MCF 10A (cell line): ENCODE measurements at places on chromosomes 11 and 22.

- no peak for DNase-seq
- no peak overlapping the region for H3K27ac ChIP-seq
- H3K4me1 ChIP-seq, result no peaks in the 10 kb centered on the region
- no peaks in the 10 kb centered on the region for H3K27me3 ChIP-seq
Measured at GRCh38 chr11:37612146-37612545, 1014.1 kb upstream of the RAG2 start.

GRCh38 chr11:128865490-128865889 is 1.6 kb downstream of the KCNJ1 start:
- no peak overlapping the region for H3K4me3 ChIP-seq
- no peaks in the 10 kb centered on the region for H3K36me3 ChIP-seq
- no peaks in the 10 kb centered on the region for H3K27me3 ChIP-seq
- H3K27ac ChIP-seq, result no peak overlapping the region
- peaks cover 6% of the 10 kb centered on the region for H3K4me1 ChIP-seq
- DNase-seq, result peak; percentile 29

DNA sequence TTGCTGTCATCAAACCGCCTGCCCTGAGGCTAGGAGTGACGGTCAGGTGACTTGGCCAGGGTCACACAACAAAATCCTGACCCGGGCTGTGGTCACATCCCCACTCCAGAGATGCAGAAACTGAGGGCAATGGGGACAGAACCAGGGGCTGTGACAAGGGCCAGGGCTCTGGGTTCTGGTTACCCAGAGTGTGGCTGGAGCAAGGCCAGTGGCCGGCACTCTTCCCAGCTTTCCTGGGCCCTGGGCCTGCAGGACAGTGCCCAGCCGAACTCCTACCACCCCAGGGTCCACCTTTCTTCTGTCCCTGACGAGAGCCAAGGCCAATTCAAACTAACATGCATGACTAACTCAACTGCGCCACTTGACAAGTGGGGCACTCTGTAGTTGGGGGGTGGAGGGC is 35.9 kb downstream of the ARVCF start:
- H3K36me3 ChIP-seq, result no peaks in the 10 kb centered on the region
- peaks cover 10% of the 10 kb centered on the region for H3K4me1 ChIP-seq
- H3K27ac ChIP-seq, result no peak overlapping the region
- no peak overlapping the region for H3K4me3 ChIP-seq

- no peaks in the 10 kb centered on the region for H3K27me3 ChIP-seq
- no peak for DNase-seq
- H3K36me3 ChIP-seq, result no peaks in the 10 kb centered on the region
- H3K4me1 ChIP-seq, result peaks cover 21% of the 10 kb centered on the region
- H3K4me3 ChIP-seq, result no peak overlapping the region
Measured at GRCh38 chr22:18067548-18068341, 10.0 kb upstream of the PEX26 start.

DNA sequence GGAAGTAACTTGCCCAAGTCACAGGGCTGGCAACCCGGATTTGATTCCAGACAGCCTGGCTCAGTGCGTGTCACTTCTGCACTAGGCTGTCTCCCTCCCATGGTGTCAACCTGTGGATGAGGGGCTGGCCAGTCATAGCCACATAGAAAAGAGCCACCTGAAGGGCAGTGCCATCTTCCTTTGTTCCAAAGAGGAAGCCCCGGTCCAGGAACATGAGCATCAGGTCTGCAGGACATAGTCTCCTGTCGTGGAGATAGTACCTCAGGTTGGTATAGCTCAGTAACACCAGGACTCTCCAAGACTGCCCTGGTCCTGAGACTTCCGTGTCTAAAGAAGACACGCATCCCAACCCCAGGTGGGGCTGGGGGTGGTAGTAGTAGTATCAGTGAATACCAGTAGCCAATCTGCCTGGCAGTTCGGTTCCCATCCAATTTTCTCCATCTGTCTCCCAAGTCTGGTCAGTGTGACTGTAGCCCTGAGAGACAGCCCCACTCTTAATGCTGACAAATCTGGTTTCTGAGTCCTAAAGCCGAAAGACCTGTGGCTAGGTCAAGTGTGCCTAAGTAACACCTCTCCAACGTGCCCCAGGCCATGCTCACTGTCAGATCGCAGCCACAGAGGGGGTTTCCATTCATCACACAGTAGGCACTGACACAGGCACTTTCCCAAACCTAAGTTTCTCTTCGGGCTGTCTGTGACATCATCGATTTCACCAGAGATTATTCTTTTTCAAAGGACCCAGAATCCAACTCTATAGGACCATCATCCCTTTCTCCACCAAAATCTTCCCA is 33.1 kb downstream of the C11orf58 start:
- H3K27me3 ChIP-seq, result no peaks in the 10 kb centered on the region
- H3K36me3 ChIP-seq, result no peaks in the 10 kb centered on the region
- no peak for DNase-seq
- no peak overlapping the region for H3K27ac ChIP-seq
- H3K4me1 ChIP-seq, result no peaks in the 10 kb centered on the region
- no peak overlapping the region for H3K4me3 ChIP-seq

DNA sequence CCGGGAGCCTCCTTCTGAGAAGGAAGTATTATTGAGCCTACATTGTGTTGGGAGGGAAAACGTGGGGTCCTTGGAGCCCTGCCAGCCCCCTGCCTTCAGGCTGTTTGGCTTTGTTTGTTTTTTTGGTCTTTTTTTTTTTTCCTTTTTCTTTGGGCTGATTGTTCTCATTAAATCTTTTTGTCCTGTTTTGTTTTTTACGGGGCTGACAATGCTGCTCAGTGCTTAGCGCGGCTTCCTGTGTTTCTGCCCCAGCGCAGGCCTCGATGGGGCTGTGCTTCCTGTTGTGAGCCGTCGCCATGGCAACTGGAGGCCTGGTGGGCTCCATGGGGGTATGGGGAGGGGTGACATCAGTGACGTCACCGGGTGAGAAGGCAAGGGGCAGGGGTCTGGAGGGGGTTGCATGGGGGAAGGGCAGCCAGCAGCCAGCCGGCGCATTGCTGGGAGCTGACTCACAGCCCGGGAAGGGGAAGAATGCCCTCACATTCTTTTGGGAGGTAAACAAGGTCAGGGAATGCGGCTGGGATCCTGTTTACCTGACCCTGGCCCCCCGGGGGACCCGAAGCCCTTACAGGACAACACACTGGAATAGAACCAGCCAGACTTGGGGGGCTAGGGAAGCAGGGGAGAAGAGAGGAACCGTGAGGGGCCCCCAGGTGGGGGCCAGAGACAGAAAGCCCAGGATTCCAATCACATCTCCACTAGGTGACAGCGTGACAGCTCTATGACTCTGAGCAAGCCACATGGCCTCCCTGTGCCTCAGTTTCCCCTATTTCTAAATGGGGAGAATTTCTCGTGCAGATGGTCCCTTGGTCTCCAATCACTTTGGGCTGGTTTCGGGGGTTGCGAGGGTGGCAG is 22.2 kb upstream of the CBX7 start:
- H3K36me3 ChIP-seq, result peaks cover 6% of the 10 kb centered on the region
- H3K27me3 ChIP-seq, result no peaks in the 10 kb centered on the region
- H3K4me3 ChIP-seq, result peak overlapping the region; percentile 16
- DNase-seq, result peak; percentile 59
- H3K27ac ChIP-seq, result peak overlapping the region; percentile 96

GRCh38 chr11:44755556-44756523 is 29.1 kb downstream of the TSPAN18 start:
- no peaks in the 10 kb centered on the region for H3K4me1 ChIP-seq
- H3K27ac ChIP-seq, result no peak overlapping the region
- no peak overlapping the region for H3K4me3 ChIP-seq
- H3K27me3 ChIP-seq, result peaks cover 56% of the 10 kb centered on the region
- H3K36me3 ChIP-seq, result no peaks in the 10 kb centered on the region

DNA sequence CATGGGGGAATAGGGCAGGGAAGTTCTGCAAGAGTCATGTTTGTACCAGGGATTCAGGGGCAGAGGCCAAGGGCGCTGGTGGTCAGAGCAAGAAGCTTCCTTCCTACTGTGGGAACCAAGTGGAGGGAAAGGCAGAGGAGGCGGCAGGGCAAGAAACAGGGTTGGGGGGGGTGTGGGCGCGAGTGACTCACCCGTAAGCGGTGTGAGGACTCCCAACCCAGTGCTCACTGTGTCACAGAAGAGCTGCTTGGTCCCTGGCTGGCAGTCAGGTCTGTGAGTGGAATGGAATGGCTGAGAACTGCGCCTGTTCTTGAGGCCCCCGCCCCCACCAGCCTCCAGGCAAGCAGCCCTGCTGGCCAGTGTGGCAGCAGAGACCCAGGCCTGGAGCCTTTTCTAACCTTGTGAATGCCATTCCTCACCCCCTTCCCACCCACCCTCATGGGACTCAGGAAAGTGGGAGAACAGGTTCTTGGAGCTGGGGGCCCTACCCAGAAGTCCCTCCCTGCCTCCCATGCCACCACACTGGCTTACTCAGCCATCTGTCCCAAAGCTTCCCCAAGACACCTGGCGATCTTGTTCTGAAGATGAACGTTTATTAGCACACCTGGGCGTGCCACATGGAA is 4.7 kb downstream of the LRRC10B start:
- H3K27me3 ChIP-seq, result no peaks in the 10 kb centered on the region
- DNase-seq, result no peak
- H3K27ac ChIP-seq, result no peak overlapping the region
- no peaks in the 10 kb centered on the region for H3K4me1 ChIP-seq
- H3K4me3 ChIP-seq, result no peak overlapping the region

GRCh38 chr11:124543145-124543544 is 309 bp downstream of the OR8B12 start:
- no peak overlapping the region for H3K4me3 ChIP-seq
- no peaks in the 10 kb centered on the region for H3K4me1 ChIP-seq
- H3K27ac ChIP-seq, result no peak overlapping the region
- no peaks in the 10 kb centered on the region for H3K36me3 ChIP-seq
- H3K27me3 ChIP-seq, result peaks cover 44% of the 10 kb centered on the region
- no peak for DNase-seq

DNA sequence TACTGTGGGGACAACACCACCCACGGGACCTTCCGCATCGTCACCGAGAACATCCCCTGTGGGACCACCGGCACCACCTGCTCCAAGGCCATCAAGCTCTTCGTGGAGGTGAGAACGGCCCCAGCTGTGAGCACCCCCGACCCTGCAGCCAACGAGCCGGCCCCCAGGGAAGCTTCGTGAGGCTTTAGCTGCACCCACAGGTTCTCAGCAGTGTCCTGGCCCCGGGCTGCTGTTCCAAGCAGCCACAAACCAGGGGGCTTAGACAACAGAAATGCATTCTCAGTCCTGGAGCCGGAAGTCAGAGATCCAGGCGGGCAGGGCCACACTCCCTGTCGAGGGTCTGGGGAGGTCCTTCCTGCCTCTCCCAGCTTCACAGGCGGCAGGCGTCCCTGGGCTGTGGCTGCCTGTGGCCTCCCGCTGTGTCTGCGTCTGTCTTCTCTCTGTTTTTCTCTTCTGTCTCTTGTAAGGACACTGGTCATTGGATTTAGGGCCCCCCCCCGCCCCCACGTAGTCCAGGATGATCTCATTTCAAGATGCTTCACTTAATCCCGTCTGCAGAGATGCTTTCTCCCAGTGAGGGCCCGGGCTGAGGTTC is 12.5 kb downstream of the MUC5B start:
- no peak for DNase-seq
- H3K27me3 ChIP-seq, result no peaks in the 10 kb centered on the region
- no peak overlapping the region for H3K4me3 ChIP-seq
- no peaks in the 10 kb centered on the region for H3K4me1 ChIP-seq
- H3K36me3 ChIP-seq, result no peaks in the 10 kb centered on the region
- no peak overlapping the region for H3K27ac ChIP-seq

DNA sequence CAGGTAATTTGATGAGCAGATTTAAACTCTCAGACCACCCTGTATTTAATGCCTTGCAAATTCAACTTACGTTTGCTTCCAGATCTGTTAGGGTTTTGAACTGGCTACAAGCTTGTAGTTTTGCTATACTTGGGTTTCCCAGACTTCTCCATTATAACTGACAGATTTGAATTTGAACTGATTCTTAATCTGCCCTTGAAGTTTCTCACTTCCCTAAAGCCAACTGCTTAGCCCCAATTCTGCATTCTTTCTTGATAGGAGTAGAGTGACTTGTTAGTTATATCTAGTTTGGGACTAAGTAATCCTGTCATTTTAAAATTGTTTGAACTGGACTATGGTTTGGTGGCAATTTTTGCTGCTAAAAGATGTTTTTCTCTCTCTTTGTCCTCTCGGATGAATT is 9.7 kb downstream of the LAYN start:
- H3K4me1 ChIP-seq, result peaks cover 10% of the 10 kb centered on the region
- H3K27ac ChIP-seq, result no peak overlapping the region

GRCh38 chr11:27201454-27202302 is 161.1 kb downstream of the BBOX1 start:
- H3K4me1 ChIP-seq, result peaks cover 6% of the 10 kb centered on the region
- no peaks in the 10 kb centered on the region for H3K36me3 ChIP-seq
- H3K4me3 ChIP-seq, result no peak overlapping the region
- peak; percentile 70 for DNase-seq

DNA sequence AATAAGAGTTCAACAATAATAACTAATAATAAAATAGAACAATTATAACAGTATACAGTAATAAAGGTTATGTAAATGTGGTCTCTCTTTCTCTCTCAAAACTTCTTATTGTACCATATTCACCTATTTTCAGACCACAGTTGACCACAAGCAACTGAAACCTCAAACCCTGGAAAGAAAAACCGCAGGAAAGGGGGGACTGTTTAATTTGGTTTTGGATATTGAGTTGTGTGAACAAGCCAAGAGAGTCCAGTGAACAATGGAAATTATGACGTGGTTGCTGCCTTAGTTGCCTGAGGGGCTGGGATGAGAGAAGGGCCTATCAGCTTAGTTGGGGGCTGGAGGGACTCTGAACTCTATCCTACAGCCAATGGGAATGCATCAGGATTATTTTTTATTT is 178.7 kb upstream of the POU2AF2 start:
- H3K4me3 ChIP-seq, result no peak overlapping the region
- no peaks in the 10 kb centered on the region for H3K27me3 ChIP-seq
- H3K27ac ChIP-seq, result no peak overlapping the region
- H3K36me3 ChIP-seq, result no peaks in the 10 kb centered on the region

DNA sequence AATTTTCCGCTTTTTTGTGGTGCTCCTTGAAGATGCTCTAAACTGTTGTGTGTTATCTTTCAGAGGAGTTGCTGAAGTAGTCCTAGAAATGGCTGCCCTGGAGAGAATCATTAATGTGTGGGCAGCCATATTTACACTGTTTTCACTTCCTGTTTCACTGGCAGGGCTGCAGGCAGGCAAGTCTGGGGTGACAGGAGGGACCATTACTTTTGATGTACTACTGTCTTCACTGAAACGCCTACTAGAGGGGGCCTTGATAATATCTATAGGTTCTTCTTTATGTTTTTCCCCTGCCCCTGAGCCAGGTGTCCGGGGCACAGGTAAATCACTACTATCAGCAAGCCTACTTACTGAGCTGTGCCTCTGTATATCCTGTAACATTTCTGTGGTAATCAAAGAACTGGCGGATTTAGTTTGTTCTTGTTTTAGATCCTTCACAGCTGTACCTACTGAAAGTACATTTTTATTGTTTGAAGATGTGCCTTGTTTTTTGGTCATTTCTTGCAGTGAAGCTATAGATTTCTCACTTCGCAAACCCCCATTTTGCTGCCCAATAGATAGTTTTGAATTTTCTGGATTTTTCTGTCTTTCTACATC is 39.7 kb downstream of the ACAT1 start:
- no peaks in the 10 kb centered on the region for H3K4me1 ChIP-seq
- no peak overlapping the region for H3K4me3 ChIP-seq
- H3K36me3 ChIP-seq, result peaks cover 47% of the 10 kb centered on the region
- H3K27me3 ChIP-seq, result no peaks in the 10 kb centered on the region
